Suppressor macrophage treated with lipopolysaccharide for 1 hour (primary cell): ENCODE measurements at places on chromosomes 6 and 20.

GRCh38 chr6:27517928-27518787, 45.3 kb upstream of the ZNF184 start:
- DNase-seq: no peak

DNA sequence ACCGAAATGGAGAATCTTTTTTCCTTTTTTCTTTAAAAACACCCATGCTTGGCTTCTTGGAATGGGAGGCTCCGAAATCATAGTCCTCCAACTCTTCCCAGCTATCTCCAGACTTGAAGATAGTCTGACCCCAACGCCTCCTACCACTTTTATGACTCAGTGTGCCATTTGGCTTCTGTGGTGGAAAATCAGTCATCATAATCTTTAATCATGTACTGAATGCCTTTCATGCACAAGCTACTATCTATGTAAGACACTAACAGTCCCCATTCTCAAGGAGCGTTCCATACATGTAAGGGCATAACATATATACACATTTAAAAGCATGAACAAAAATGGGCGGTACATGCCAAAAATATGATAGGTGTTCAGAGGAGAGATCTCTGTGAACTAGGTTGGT, 44.1 kb downstream of the TMEM14B start:
- DNase-seq: no peak

DNA sequence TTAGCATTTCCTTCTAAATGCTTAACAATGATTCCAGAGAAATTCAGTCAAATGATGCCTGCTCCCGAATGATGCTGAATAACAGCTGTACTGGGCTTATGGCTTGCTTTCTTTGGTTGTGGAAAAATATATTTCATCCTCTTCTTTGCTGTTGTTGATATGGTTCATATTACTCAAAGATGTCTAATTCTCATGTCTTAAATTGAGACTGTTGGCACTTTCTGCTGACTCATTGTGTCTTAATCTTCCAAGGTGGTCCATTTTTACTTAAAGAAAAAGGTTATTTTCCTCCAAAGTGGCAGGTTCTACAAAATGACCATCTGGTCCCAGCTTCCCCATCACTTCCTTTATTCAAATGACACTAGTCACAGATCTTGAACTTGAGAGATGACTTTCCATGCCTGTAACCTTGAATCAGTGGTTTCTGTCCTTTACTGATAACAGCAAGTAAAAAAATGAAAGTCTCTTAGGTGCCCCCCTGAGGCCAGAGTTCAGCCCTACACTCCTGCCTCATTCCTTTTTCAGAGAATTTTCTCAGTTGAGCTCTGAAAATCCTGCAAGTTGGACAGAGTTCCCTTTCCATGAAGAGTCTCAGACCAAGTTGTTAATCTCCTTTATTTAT, 6.9 kb downstream of the SNAP25 start:
- no peak for DNase-seq

DNA sequence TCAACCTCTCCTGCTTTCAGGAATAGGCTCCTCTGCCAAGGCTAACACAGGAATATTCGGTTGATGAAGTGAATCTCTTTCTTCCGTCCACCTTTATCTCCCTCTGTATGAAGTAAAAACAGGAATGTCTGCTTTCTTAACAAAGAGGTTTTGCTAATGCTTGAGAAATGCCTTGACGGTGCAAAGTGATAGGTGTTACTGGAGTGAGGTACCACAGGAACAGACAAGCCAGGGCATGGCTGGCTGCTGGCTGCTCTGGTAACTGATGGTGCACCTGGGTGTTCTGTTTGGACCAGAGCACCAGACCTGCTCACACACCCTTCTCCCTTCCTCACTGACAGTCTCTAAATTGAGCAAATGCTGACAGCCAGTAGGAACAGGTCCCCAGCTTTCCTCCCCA, 174.0 kb upstream of the FBXL4 start:
- DNase-seq: no peak

- DNase-seq: peak; percentile 38
Observed at GRCh38 chr20:40189621-40190020, 499.4 kb downstream of the MAFB start.

DNA sequence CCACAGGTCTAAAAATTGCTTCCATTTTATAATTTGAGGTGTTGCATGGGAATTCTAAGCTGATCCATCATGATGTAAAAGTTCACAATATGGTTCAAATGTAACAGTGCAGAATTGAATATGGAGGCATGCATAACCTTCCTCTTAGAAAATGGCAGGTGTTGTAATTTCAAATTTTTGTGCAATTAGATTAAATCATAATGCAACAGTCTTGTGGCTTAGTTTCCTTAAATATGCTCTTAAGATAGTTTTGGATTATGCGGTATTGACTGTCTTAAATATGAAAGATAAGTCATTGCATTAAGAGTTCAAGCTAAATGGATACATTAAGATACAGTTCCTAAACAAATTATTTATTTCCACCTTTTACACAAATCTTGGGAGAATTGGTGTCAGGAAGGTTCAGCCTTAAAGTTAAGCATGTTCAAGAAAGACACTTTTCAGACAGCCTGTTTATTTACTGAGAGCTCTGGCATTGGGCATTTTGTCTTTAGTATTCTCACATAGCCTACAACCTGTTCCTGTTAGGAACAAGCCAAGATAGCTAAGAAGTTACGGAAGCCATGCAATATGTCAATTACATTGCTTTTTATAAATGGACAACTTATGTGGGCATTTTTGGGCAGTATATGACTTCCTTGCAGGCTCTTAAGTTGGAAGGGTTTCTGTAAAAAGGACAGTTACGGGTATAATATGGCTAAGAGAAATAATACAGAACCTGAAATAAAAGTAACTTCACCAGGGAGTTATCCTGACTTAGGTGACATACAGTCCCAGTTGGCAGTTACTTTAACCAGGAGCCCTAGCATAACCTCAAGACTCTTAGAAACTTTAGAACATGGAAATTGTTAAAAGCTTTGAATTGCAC, 9.3 kb downstream of the SRSF3 start:
- no peak for DNase-seq

- no peak for DNase-seq
Observed at GRCh38 chr6:111784433-111784832, 88.8 kb downstream of the FYN start.

GRCh38 chr6:156348424-156348823, 428.8 kb upstream of the ARID1B start:
- peak; percentile 32 for DNase-seq

DNA sequence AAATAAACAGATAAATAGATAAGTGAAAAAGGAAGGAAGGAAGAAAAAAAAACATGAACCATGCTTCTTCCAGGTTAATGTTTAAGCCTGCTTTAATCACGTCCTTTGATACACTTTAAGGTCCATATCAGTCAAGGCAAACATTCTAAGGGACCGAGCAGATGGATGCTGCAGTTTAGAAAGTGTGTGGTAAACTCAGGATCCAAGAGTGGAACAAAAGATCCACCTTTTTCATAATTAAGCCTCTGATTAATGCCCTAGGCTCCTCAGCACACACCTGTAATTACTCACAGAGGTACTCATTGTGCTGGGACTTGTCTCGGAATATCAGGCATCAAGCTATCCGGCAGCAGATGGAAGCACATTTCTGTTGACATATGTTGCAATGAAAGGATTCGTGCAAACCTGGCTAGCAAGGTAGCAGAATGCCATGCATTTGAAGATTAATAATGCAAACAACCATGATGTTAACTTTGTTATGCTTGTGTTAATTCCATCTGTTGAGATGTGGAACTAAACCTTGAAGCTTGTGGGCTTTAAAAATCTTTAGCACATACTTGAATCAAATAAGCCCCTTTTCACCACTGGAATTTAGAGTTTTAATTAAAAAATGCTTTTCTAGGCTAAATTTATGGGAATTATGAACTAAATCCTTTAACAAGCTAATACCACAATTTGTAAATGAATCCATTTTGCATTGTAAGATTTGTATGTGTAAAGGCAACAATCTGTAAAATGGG, 163.7 kb downstream of the RALGAPA2 start:
- DNase-seq: no peak

DNA sequence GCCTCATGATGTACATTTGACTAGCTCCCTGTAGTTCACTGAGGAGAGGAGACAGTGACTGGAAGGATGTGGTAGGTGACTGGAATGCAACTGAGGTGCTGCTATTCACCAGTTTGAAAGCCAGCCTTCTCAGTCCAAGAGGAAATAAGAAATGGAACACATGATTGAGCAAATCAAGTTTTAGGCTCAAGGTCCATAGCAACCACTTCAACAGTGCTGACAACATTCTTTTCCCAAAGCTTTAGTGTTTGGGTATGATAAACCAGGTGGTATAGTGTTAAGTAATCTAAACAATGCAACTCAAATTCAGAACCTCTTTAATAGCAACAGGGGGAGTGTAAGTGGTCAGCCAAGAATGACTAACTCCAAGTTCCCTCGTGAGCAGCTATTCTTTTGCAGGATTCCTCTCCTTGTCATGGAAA, 9.2 kb downstream of the ZHX3 start:
- DNase-seq: no peak

GRCh38 chr6:130829333-130829910, 2.2 kb downstream of the SMLR1 start:
- no peak for DNase-seq

DNA sequence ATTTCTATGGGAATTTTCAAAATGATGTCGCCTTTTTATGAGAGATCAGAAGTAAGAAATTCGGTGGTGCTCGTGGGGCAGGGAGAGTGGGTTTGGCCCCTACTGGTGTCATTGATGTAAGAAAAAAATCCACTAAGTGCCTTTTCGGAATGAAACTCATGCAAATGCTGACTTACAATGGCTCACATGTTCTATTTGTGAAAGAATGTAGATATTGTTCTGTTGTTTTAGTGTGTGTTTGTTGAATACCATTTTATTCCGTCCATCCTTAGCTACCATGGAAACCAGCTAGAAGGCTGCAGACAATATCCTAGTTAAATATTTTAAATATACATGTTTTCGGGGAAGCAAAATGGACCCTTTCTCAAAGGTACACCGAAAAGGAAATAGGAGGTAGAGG, 304.9 kb downstream of the TAF4 start:
- DNase-seq: no peak

GRCh38 chr6:1280666-1281300, 31.1 kb upstream of the FOXQ1 start:
- no peak for DNase-seq

GRCh38 chr6:36727505-36728021, 29.9 kb downstream of the RAB44 start:
- peak; percentile 89 for DNase-seq

GRCh38 chr6:159234102-159234553, 64.9 kb downstream of the FNDC1 start:
- DNase-seq: no peak

DNA sequence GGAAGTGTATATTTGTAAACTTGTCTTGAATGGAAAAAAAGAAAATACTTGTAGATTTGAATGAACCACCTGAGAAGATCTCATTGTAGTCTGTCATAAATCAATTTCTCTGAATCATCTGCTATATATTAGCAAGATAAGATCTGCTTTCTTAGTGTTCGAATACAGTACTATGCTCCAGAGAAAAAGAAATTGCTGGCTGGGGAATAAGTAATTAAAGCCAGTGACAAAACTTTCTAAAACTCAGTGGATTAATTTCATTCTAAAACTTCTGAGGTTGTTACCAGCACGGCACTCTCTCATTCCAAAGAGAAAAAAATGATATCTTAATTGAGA, 22.4 kb upstream of the MROH8 start:
- DNase-seq: no peak

DNA sequence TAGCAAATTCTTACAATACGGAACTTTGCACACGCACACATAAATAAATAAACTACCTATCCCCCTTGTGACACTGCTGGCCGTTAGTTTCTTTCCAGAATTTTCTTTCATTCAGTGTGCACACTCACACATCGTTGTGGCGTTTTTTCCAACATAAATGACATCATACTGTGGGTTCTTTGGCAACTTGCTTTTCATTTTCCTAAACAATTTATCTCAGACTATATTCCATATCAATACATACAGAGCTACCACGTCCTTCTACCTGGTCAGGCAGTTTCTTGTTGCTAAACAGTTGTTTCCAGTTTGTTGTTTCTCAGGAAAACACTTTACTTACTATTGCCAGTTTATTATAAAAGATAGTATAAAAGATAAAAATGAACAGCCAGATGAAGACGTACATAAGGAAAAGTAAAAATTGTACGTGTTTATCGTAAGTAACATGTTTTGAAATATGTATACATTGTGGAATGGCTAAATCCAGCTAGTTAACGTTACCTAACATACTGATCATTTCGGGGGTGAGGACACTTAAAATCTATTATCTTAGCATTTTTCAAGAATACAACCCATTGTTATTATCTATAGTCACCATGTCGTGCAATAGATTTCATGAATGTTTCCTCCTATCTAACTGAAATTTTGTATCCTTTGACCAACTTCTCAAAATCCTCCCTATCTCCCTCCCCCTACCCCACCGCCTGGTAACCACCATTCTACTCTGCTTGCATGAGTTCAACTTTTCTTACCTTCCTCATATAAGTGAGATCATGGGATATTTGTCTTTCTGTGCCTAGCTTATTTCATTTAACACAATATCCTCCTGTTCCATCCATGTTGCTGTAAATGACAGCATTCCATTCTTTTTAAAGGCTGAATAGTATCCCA, 1.2 kb upstream of the TP53RK start:
- peak; percentile 16 for DNase-seq

DNA sequence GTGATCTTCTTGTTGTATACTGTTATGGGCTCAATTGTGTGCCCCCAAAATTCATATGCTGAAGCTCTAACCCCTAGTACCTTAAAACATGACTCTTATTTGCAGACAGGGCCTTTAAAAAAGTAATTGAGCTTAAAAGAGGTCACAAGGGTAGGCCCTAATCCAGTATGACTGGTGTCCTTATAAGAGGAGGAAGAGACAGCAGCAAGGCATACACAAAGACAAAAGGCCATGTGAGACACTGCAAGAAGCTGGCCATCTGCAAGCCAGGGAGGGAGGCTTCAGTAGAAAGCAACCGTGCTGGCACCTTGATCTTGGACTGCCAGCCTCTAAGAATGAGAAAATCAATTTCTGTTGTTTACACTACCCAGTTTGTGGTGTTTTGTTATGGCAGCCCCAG, 8.4 kb downstream of the CAGE1 start:
- no peak for DNase-seq

DNA sequence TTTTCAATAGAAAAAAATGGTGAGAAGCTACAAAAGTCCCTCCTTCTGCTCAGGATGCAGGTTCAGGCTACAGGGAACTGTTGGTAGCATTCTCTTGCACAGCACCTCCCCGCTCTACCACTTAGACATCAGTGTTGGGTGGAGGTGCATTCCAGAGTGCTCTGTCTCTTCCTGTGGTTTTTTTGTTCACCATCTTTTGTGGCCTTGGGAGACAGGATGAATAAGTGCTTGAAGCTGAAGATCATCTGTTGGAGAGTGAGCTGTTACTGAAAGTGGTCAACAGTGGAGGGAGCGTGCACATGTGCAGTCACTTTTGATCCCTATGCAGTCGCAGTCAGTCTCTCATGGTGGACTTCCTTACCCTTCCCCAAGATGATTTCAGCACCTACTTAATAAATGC, 16.6 kb upstream of the BTBD3 start:
- no peak for DNase-seq

DNA sequence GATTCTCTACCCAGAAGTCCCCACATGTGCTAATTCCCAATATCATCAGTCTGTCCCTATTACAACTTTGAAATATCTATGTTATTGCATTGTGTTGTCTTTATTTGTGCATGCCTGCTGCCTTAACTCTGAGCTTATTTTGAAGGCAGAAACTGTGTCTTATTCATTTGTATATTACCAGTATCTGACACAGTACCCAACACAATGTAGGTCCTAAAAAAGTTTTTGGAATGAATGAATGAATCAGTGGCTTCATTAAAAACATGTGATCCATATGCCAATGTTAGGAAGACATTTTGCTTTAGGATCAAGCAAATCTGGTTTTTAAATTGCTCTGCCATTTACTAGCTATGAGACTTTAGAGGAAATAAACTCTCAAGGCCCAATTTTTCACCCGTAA, 420.4 kb downstream of the CBLN4 start:
- no peak for DNase-seq

- no peak for DNase-seq
Observed at GRCh38 chr6:43725643-43726580, 38.3 kb upstream of the MRPS18A start.
